Osteocyte (in vitro differentiated cells): ENCODE measurements at places on chromosomes 2 and 18.

DNA sequence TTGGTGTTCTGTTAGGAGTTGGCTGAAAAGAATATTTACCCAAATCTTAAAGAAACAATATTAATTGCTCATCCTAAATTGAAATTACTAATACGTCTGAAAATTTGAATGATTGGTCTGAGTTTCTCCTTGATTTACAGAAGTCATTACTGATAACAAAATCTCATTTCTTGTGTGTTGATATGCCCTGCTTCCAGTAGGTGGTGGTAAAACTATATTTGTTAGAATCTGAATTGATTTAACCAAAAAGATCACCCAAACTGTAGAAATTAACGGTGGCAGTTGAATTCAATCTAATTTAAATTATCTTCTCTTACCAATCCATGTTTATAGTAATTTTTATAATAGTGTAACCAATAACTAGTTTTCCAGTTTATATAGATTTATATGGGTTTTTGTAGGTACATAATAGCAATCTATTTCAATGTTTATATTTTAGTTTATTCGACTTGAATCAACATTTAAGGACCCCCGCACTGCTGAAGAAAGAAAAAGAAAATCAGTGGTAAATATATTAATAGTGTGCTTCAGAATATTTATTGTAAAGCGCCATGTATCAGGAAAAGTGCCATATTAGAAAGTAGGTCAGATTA, 38.3 kb downstream of the PAPOLG start:
- no peak for DNase-seq

GRCh38 chr2:123532994-123533393, 492.1 kb upstream of the CNTNAP5 start:
- DNase-seq: no peak

GRCh38 chr2:63701406-63701805, 112.6 kb downstream of the MDH1 start:
- DNase-seq: no peak

GRCh38 chr2:55763721-55764120, 70.1 kb upstream of the PNPT1 start:
- no peak for DNase-seq

- DNase-seq: no peak
Observed at GRCh38 chr18:500632-501405, at the start of gene COLEC12. Gene COLEC12, minus strand, starts transcription at chr18:500701. Its CDS starts 187 bp downstream, at chr18:500514.

GRCh38 chr18:46155641-46156051, 51.5 kb downstream of the HAUS1 start:
- DNase-seq: no peak

- DNase-seq: no peak
Observed at GRCh38 chr18:74856928-74857327, 259.3 kb downstream of the ZNF407 start.

DNA sequence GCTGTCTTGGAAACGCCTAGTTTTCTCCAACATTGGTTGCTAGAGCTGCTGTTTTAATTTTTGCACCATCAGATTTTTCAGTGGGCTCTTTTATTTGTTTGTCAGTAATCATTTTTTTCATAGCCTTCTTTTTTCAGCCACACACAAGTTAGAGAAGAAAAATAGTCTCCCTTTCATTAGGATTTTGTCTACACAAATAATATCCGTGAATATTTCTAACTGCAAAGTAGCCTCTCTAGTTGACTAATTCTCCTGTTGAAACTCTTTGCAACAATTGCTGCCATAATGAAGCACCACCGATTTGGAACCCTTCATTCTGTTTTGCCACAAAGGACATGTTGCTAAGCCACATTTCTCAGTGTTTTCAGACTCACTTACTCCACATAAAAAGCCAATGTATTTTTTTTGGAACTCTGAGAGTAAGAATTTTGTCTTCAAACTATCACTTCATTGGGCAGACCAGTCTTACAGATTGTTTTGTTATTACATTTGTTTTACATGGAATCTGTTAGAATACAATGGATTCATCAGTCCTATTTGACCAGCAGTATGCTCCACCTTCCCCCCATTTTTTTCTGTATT, 9.6 kb downstream of the KCNJ3 start:
- no peak for DNase-seq

DNA sequence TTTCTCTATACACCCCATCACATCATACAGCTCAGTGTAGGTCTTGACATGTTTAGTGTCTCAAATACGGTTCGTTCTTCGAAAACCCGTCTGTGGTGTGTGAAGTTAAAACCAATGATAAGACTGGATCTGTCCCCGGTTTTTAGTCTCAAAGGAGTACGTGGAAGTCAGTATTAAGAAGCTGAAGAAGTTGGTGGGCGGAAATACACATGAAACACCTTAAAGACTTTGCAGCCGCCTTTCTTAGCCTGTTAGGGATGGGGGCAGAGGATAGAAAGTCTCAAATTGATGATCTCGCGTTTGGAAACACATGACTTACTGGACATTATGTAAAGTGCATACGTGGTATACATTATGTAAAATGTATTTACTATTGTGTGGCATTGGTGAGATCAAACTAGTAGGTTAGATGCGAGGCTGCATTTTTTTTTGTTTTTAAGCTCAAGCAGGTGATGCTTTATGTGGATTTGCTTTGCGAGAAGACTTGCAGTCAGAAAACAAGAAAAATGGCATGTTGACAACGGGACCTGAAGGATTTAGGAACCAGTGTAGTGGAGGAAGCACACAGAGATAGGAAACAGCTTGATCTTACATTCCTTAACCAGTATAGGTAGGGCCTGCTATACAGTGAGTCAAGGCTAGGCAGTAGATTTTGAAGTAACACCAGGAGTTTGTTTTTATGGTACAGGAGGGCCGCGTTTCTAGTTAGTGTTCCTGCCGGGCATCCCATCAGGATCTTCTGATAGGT, 1.2 kb downstream of the CNOT11 start:
- DNase-seq: no peak

GRCh38 chr2:161045726-161046125, 114.5 kb upstream of the TANK start:
- no peak for DNase-seq

DNA sequence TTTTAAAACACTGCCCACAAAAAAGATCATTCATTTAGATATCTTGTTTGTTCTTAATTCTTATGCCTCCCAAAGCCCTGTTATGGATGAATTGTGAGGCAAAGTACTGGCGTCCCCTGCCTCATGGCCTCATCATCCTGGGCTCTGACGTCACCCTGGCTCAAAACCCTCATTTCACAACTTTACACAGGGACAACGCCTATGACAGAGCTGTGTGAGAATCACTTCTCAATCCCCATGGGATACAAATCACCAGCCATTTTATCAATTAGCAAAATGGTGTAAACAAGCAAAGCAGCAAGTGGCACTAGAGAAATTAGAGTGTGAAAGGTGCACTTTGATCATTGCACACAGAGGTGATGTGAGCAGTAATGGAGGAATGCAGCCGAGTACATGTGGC, 16.6 kb downstream of the FHOD3 start:
- DNase-seq: no peak

- DNase-seq: no peak
Observed at GRCh38 chr2:28801726-28802125, 8.9 kb upstream of the SPDYA start.

DNA sequence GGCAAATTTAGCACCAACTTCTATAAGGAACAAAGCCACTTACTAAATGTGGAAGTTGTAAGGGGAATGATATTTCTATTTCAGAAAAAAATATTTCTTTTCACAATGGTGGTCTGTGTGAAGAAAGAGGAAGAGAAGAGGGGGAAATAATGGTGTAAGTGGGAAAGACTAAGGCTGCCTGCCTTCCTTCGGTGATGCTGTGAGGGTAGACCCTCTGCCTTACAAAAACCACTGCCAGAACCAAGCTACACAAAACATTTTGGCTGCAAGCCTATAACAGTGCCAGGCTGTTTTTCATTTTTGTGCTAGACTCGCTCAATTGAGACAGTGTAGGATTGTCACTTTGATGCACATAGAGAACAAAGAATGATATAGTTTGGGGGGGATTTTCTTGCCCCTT, 286.6 kb downstream of the ZEB2 start:
- DNase-seq: no peak
